ENCODE measurements at places on chromosomes 12 and 14.

DNA sequence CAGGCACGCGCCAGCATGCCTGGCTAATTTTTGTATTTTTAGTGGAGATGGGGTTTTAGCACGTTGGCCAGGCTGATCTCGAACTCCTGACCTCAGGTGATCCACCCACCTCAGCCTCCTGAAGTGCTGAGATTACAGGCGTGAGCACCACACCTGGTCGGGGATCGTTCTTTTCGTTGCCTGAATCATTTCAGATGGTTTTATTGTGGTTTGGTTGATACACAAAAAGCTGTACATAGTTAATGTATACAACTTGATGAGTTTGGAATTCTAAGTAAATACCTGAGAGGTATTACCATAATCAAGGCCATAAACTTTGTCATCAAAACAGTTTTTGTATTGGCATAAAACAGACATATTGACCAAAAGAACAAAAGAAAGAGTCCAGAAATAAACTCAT, 63.3 kb downstream of the RIC8B start:
- DNase-seq, result no peak

- no peak for DNase-seq
These were observed 179.7 kb downstream of the SLC6A15 start for GRCh38 chr12:84732828-84733340.

DNA sequence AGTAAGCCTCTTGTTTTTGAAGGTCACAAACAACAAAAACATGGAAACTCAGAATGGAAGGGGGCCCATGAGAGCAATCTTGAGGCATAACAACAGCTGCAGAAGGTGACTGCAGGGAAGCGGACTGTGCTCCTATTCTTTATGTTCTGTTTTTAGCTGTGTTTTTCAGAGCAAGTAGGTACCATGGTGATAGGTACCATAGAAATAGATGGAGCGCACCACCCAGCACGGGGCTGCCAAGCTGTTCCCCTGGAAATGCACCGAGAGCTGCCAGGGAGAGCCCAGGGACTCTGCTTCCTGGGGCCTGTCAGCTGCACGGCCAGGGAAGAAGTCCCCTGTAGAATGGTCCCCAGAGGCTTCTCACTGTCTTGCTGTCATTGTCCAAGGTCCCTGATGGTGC, 32.8 kb downstream of the DGLUCY start:
- no peak for DNase-seq

- DNase-seq, result no peak
These were observed 59.9 kb downstream of the BICD1 start for GRCh38 chr12:32166510-32166909.

GRCh38 chr12:115776399-115776798, 501.1 kb downstream of the MED13L start:
- no peak for DNase-seq

DNA sequence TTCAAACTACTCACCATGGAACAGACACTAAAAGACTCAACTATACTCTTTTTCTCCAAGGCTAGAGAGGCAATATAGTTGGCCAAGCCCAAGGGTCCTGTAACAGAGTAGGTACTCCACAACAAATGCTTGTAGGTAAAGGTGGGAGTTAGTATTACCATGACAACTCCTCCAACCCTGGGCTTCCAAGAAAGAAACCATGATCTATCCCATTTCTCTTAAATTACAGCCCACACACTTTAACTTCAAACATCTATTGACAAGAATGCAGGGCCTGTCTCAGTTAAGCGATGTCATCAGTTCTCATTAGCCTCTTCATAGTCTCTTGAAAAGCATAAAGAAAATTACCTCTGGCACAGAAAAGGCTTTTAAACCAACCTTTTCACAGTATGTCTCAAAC, 25.0 kb downstream of the ERH start:
- no peak for DNase-seq

GRCh38 chr14:35374263-35374712, 30.3 kb downstream of the NFKBIA start:
- DNase-seq, result no peak

DNA sequence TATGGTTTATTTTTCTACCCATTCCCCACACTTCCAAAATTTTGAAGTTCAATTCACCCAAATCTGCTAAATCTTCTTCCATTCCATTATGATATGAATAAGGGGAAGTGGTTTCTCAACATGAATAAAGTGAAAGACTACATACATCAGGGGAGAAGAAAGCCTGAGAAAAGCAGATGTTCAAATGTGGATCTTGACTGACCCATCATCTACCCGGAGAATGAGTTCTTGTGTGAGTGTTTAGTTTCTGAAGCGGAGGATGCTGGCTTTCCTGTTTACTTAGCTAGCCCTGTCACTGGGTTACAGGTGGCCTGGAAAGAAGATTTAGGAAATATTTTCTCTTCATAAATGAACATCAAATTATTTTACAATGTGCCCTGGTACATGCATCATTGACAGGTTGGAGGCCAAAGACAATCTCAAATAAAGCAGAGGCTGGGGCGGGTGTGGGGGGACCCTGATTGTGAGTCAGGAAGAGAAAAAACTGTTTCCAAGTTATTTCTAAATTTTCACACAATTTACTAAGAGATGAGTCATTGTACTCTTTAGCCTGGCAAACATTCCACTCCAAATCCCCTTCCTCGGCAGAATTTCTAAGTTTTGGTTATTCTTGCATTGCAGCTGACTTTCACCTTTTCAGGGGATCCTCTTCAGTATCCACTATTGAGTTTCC, 135.6 kb downstream of the SLC25A21 start:
- DNase-seq, result no peak

DNA sequence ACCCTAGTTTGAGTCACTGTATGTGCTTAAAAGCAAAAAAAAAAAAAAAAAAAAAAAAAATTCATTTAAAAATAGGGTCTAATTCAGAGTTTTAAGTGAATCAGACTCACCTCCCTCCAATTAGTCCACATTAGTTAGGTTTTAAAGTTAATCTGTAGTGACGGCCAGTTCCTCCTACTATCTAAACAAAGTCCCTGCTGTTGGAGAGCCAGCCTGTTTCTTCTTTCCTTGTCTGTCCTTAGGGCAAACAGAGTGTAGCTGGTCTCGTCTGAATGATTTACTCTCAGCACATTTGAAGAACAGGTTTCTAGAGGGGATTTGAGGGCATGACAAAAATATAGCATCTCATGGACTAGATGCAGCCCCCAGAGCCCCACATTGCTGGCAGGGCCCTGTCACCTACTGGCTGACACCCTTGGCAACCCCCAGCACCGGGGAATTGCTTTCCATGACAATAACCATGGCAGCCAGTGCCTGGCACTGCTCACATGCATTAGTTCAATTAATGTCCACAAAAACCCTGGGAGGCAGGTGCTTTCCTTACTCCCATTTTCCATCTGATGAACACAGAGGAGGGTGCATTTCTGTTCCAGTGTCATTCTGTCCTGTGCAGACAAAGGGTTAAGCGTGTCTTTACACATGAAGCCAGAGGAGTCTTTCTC, 138.3 kb downstream of the PLXNC1 start:
- no peak for DNase-seq
